ENCODE measurements at places on chromosomes 7 and 10. TPM values are rescaled to one million over a fixed set of nuclear protein-coding genes. Genes with fewer than 3 reads are reported as not detected.

- no peak for DNase-seq
Observed at GRCh38 chr10:88763441-88763840, 3.6 kb downstream of the LIPN start.

GRCh38 chr10:97503406-97503805 lies 4.7 kb downstream of the UBTD1 start:
- no peak for DNase-seq

The CDH23 gene
- total RNA-seq, result 4.4 TPM

The RAB19 gene
- total RNA-seq, result not detected
